ENCODE measurements at places on chromosomes 7 and 10.

DNA sequence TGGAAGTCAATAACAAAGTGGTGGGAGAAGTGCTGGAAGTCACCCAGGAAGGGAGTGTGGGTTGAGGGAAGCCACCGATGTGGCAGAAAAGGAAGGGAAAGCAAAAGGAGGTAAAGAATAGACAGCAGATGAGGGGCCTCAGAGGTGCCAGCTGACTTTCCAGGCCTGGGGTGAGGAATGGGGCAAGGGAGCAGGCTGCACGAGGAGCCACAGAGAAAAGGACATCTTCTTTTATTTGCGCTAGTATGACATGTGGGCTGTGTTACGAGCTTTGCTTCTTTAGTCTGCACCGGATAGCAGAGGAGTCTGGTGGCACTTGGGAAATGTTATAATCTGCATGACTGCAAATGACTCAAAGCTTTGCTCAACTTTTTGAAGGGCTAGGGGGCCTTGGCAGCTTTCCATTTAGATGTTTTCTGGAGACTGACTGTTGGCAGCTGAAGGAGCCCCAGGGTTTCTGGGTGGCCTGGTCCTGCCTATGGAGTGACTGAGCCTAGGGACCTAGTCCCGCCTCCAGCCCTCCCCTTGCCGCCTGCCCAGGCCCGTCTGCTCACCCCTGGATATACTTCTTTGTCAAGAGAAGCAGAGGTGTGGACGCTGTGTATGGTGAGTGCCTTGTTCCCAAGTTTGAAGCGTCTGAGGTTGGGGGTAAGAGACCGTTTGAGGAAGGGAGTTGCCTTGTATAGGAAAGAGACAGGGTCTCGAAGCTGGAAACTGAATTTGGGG, 5.1 kb downstream of the PRXL2A start:
- H3K36me3 ChIP-seq: no peaks in the 10 kb centered on the region
- peak overlapping the region; percentile 25 for H3K27ac ChIP-seq
- H3K4me1 ChIP-seq: peaks cover 64% of the 10 kb centered on the region

DNA sequence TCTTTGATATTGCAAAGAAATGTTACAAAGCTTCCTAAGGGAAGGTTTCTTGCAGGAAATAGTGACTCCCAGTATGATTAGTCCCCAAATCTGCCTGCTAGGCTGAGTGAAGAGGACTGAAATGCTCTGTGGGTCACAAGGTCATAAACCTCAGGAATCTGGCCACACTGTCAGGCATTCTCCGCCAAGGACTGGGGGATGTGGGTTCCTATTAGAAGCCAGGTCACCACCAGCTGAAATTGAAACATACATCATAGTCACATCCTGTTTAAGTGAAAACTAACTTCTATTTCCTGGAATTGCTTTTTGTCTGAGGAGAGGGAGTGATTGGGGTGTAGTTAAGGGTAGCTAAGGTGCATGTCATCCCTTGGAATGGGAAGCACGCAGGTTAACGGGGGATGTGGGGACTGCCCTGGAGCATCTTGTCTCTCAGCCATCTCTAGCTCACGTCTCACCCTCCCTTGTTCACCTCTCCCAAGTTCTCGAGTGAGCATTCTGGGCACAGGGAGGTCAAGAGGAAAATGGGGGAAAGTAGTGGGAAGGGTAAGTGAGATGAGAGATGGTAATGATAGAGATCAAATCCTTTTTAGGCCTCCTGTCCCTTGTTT, 12.0 kb upstream of the GSAP start:
- no peaks in the 10 kb centered on the region for H3K36me3 ChIP-seq
- peak overlapping the region; percentile 52 for H3K27ac ChIP-seq
- DNase-seq: no peak
- no peaks in the 10 kb centered on the region for H3K27me3 ChIP-seq

DNA sequence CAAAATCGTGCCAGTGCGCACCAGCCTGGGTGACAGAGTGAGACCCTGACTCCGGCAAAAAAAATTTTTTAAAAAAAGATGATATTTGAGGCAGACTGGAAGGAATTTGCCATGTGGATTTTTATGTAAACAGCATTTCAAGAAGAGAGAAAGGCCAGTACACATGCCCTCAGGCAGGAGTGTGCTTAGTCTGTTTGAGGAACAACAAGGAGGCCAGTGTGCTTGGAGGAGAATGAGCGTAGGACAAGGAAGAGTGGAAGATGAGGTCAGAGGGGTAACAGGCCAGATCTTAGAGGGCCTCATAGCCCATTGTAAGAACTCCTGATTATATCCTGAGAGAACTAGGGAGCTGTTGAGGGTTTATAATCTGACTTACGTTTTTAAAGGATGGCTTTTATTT, 17.2 kb upstream of the STRIP2 start:
- no peaks in the 10 kb centered on the region for H3K4me1 ChIP-seq
- no peak for DNase-seq
- H3K36me3 ChIP-seq: no peaks in the 10 kb centered on the region
- H3K27me3 ChIP-seq: no peaks in the 10 kb centered on the region
- no peak overlapping the region for H3K4me3 ChIP-seq

DNA sequence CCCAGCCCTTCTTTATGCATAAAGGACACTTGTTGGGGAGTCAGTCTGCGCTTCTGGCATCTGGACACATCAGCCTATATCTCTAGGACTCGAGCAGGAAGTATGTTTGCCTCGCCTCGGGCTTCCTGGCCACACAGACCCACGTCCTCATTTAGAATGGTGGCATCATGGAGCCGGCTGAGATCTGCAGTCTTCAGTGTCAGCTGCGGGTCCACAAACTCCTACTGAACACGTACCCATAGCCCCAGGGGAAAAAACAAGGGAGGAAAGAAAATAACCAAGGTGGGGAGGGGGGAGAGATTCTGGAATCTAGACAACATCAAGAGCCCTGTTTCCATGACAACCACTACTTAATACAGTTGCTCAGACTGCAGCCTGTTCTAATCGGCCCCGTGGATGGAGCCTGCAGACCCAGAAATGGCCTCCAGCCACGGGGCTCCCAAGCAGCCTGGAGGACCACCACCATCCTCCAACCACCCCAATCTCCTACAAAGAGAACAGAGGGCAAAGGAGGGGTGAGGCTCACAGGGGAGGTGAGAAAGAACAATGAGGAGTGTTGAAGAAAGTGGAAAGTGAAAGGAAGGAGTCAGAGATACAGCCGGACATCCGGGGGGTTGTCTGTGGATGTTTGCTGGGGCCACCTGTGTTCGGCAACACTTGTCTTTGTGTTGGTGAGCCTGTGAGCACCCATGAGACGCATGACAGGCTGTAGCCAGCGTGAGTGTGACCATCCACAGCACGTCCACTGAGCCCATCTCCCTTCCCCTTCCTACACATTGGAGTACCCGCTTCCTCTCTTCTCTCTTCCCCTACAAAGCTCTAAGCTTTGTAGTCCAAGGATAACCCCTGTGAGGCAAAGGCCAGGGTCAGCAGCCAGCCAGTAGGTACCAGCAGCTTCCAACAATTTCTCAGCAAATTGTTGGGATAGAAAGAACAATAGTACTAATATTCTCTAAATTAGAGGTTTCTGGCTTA, 141.0 kb downstream of the PLXNA4 start:
- no peak overlapping the region for H3K4me3 ChIP-seq
- DNase-seq: no peak
- no peaks in the 10 kb centered on the region for H3K36me3 ChIP-seq
- no peaks in the 10 kb centered on the region for H3K27me3 ChIP-seq
- no peaks in the 10 kb centered on the region for H3K4me1 ChIP-seq
- H3K27ac ChIP-seq: no peak overlapping the region

- H3K36me3 ChIP-seq: no peaks in the 10 kb centered on the region
- H3K4me1 ChIP-seq: no peaks in the 10 kb centered on the region
- no peak for DNase-seq
- H3K4me3 ChIP-seq: no peak overlapping the region
- H3K27me3 ChIP-seq: no peaks in the 10 kb centered on the region
Measured at GRCh38 chr7:81053623-81054022, 134.8 kb upstream of the SEMA3C start.

- no peak overlapping the region for H3K27ac ChIP-seq
- no peak overlapping the region for H3K4me3 ChIP-seq
- H3K27me3 ChIP-seq: no peaks in the 10 kb centered on the region
- no peak for DNase-seq
- H3K4me1 ChIP-seq: no peaks in the 10 kb centered on the region
- H3K36me3 ChIP-seq: no peaks in the 10 kb centered on the region
Measured at GRCh38 chr7:124071843-124072242, 39.0 kb upstream of the TMEM229A start.

DNA sequence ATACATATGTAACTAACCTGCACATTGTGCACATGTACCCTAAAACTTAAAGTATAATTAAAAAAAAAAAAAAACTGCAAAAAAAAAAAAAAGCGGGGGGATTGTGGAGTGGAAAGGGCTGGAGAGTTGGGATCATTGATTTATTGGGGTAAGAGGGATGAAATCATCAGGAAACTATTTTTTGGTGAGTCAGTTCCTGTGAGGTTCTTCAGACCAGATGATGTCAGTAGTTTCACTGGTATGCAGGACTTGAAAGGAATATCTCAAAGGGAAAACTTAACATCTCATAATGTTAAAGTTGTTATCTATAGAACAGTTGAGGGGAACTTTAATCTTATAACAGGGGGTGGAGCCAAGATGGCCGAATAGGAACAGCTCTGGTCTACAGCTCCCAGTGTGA, 32.6 kb upstream of the TECTB start:
- H3K27ac ChIP-seq: no peak overlapping the region
- no peaks in the 10 kb centered on the region for H3K27me3 ChIP-seq
- DNase-seq: no peak
- no peak overlapping the region for H3K4me3 ChIP-seq

GRCh38 chr7:469563-469961, 50.1 kb downstream of the PDGFA start:
- H3K27ac ChIP-seq: no peak overlapping the region
- no peaks in the 10 kb centered on the region for H3K36me3 ChIP-seq

- no peak for DNase-seq
- peak overlapping the region; percentile 92 for H3K4me3 ChIP-seq
- H3K36me3 ChIP-seq: no peaks in the 10 kb centered on the region
- H3K27me3 ChIP-seq: no peaks in the 10 kb centered on the region
- H3K27ac ChIP-seq: peak overlapping the region; percentile 79
Measured at GRCh38 chr10:79443338-79444198, 1.9 kb downstream of the ZCCHC24 start.

GRCh38 chr7:41994746-41995110, 242.3 kb downstream of the GLI3 start:
- no peaks in the 10 kb centered on the region for H3K27me3 ChIP-seq
- H3K4me1 ChIP-seq: no peaks in the 10 kb centered on the region

DNA sequence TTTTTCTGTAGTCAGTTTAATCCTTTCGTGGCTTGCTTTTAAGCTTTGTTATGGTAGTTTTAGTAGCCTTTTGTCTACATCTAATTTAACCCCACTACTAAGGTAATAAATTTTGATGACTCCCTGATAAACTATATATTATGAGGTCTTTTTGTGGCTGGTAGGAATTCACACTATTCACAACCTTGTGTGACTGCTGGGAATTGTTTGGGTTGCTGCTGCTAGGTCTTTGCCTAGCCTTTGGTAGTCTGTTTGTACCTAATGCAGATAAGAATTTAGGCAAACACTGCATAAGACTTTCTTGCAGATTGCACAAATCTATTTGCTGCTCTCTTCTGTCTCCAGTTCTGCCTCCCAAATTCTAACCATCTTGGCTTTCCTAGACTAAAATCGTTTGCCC, 58.3 kb downstream of the SHOC2 start:
- H3K27ac ChIP-seq: no peak overlapping the region
- H3K36me3 ChIP-seq: no peaks in the 10 kb centered on the region
- no peak overlapping the region for H3K4me3 ChIP-seq
- DNase-seq: no peak
- peaks cover 27% of the 10 kb centered on the region for H3K4me1 ChIP-seq

DNA sequence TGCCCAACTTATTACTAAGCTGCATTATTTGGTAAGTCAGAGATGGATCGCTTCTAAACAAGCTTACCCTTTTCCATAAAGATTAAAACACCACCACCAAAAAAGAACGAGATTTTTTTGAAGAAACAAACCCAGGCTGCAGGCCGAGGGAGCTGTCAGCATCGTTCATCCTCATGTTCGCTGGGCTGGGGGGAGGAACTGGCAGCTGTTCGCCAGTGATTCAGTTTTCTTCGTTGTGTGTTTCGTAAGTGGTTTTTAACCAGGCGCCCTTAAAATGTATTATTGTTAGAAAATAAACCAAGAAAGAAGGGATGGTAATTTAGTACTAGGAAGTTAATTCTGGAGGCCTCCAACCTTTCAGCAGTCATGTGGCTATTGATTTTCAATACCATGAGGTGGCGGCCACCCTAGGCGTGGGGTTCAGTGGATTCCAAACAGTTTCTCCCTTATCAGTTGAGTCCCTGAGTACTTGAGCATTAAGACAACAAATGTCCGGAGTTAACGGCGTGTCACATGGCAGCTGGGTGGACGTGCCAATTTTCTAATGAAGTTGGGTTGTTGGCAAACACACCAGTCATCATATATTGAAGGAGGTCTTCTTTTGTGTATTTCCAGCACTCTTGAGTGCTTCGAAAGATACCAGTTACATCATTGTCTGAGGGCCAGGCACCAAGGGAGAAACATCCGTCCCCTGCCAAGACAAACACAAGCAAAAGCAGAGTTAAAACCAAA, 173.2 kb downstream of the EBF3 start:
- no peak overlapping the region for H3K4me3 ChIP-seq
- no peaks in the 10 kb centered on the region for H3K27me3 ChIP-seq
- H3K27ac ChIP-seq: no peak overlapping the region
- DNase-seq: no peak
- no peaks in the 10 kb centered on the region for H3K36me3 ChIP-seq

DNA sequence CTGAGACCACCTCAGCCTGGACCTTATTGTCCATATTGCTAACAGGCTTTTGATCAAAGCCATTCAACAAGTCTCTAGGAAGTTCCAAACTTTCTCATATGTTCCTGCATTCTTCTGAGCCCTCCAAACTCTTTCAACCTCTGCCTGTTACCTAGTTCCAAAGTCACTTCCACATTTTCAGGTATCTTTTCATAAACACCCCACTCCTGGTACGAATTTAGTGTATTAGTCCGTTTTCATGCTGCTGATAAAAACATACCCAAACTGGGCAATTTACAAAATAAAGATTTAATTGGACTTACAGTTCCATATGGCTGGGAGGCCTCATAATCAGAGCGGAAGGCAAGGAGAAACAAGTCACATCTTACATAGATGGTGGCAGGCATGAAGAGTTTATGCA, 836.8 kb downstream of the SORCS1 start:
- H3K36me3 ChIP-seq: no peaks in the 10 kb centered on the region
- no peaks in the 10 kb centered on the region for H3K27me3 ChIP-seq
- no peak overlapping the region for H3K4me3 ChIP-seq
- DNase-seq: no peak

DNA sequence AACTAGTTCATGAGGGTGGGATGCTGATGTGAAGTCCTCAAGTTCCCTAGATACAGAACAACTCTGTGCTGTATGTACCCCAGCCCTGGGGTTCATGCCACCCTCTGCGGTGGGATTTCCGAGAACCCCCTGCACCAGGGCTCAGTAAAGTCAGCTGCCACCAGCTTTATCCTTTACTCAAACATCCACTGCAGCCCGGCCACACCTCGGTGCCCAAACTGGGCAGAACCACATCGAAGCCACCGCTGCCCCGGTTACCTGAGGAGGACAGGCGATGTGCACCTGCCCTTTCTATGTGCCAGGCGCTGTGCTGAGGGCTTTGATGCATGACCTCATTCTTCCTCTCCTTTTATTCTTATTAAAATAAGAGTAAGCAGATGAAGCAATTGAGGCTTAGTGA, 9.9 kb upstream of the CALML5 start:
- H3K27ac ChIP-seq: no peak overlapping the region
- H3K4me3 ChIP-seq: no peak overlapping the region
- H3K27me3 ChIP-seq: no peaks in the 10 kb centered on the region
- H3K36me3 ChIP-seq: no peaks in the 10 kb centered on the region
- H3K4me1 ChIP-seq: no peaks in the 10 kb centered on the region

Data from right lobe of liver (tissue), 6 donors.